Hypothalamus (tissue), 51 donors: ENCODE measurements at places on chromosomes 3 and 15.
A peak's percentile ranks its signal among the peaks of the same experiment; 100 is the strongest.

DNA sequence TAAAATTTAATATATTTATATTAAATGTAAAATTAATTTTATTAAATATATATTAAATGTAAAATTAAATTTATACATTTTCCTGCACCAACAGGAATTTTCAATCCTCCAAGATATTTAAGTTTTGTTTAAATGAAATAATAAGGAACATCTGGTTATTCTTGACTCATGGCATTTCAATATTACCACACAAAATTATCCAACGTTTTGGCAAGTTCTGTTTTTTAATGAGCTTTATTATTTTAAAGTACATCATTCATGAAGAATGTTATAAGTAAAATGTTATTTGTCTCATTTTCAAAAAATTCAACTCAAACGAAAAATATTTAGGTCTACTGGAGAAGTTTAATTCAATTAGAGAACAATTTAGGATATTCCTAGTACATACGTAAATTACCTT lies 811.4 kb downstream of the NAALADL2 start:
- DNase-seq = no peak

GRCh38 chr3:126456211-126456610 lies 19.5 kb downstream of the ZXDC start:
- DNase-seq = no peak

DNA sequence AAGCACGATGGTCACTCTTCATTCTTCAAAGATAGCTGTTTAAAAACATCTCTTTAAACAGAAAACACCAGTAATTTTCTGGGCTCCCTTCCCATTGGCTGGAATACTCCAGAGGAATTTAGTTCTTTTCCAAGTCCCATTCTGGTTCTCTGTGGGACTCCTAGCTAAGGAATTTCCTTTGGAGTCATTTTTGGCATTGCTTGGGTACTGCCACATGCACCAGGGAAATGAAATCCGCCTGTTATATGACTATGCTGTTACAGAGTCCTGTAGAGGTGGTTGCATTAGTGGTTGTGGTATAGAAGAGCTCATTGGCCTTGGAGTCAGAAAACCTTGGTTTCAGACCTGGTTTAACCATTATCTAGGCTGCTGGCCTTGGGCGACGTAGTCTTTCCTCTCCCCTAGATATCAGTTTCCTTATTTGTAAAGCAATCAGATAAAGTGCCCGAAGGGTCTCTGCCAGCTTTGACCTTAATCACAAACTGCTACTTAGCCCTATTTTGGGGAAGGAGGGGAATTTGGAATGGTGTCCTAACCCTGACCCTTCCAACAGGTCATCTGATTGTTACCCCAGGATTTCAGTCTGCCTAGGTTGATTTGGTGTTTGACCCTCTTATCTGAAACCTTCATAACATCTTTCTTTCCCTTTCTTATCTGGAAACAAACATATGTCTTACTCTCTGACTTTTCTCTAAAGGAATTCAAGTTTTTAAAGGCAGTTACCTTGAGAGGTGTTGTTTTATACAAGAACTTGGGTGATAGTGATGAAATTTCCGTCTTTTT lies 13.4 kb downstream of the RTP1 start:
- DNase-seq = no peak

GRCh38 chr3:124780761-124781475 lies 50.7 kb downstream of the UMPS start:
- DNase-seq = no peak

DNA sequence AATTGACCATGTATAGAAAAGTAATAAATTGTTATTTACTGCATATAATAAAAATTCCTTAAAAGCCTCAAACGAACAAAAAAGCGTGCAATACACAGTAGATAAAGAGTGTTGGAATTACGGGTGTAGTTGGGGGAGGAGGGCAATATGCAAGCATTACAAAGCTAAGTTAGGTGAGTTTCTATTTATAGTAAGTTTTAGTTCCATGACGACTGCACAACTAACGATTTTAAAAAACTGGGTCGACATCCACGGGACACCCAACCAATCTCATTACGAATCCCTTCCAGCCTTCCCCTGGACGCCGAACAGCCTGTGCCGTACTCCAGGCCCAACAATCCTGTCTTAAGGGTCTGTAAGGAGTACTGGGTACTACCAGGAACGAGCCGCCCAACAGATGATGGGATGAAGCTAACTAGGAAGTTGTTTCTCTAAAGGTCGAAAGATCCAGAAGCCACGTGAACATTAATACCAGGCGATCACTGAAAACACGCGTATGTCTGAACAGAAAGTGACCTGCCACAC lies 677 bp downstream of the POLQ start:
- DNase-seq = no peak

DNA sequence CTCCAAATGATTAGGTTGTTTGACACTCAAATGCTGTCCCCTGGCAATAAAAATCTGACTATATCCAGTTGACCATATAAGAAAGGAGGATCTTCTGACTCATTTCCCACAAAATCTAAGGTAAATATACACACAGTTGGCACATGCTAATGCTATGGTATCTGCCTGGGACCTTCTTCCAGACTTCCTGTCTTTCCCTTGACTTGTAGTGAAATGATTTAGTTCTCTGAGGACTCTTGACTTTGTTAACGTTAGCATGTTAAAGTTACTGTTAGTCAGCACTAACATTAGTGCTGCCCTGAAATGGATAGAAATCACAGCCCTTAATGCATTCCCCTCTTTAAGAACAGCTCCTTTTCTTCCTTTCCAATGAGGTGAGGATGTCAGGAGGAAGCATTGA lies 124.3 kb upstream of the LSAMP start:
- DNase-seq = no peak

DNA sequence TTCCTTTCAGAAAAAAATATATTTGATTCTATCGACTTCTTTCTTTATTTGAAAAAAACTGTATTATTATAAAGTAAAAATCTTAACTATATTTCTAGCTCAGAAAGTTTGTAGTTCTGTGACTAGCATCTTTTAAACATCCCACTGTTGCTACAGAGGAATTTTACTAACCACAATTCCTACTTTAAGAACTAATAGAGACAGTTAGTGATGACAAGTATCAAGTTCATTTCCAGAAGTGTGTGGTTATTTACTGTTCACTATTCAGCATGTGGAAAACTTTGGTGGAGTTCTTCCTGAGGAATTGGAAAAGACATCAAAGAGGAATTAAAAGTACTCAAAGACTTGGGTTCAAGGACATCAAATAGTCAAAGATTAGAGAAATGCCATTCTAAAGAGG lies 524.1 kb upstream of the CBLB start:
- DNase-seq = no peak

DNA sequence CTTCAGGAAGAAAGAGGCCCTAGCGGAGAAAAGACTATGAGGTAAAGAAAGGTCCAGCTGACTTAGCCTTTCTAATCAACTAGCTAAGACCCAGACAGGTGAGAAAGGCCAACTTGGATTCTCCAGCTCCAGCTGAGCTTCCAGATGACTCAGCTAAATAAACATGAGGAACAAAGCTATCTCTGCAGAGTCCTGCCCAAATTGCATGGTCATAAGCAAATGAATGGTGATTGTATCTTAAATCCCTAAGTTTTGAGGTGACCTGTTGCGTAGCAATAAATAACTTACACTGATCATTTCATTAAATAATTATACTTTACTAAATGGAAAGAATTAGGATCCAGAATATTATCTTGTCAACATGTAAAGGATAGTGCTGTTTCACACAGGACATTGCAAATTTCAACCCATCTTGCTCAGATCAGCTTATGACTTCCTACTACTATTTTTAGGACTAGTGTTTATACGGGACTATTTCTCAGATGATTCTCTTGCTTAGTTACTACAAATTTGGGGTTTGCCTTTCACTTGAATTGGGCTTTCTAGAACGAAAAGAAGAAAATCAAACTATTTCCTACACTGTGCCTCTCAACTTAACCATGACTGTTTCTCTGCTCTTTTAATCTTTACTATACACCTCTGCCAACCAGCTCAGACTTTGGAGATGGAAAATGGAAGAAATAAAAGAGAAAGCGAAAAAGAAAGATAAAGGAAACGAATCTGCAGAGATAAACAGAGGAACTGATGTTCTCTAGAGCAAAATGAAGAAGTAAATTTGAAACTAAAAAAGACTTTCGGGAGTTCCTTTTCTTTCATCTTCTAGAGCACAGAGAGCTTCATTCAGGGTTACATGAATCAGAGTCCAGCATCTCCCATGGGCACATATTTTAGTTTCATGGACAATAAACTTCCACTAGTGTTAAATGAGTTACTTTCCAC lies 6.6 kb upstream of the ADGRG7 start:
- no peak for DNase-seq

- no peak for DNase-seq
Observed at GRCh38 chr3:161212171-161212771, 8.8 kb upstream of the NMD3 start.

DNA sequence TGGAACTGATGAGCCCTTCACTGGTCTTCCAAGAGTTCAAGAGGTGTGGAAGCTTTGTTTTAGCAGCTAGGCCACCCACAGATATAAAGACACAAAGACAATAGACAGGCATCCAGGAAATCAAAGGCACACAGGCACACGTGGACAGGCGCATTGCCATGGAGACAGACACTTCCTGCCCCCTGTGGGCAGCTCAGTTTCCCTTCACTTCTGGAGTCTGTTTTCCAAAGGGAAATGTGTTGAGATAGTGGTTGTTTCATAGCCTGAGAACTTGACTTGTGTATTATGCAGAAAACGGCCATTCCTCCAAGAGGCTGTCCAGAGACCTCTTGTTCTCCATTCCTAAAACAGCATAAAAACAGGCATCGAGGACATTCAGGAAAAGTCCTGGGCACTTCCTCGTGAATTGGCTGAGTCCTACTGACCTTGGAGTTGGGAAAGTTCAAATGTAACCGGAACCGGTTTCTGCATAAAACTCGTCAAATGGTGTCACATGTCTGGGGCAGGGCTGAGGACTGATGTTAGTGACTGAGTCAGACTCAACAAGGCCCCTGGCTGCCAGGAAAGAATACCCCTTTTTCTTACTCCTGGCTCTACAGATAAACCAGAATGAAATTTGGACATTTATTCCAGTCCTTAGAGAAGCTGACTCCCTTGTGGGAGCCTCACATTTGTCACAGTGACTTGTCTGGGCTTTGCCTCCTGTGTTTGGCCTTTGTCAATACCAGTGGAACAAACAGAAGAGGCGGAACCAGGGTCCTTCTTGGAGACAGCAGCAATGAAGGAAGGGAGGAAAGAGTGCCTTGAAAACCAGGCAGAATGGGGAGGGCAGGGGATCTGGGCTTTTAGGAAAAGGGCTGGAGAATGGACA lies 1.3 kb downstream of the ALPK3 start:
- no peak for DNase-seq

DNA sequence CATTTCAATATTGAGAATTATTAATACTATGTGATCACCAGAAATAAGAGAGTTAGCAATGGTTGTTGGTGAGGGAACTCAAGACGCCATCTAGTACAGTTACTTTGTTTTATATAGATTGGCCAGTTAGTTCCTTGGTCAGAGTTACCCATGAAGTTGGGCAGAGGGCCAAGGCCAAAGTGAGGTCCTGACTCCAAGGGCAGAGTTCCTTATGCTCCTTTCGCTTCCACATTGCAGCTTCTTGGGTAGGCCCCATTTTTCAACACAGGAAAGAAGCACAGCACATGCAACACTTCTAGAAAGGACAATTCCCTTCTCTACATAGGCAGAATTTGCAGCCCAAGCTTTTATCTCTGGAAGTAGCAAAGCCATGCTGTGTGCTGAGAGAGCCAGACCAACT lies 178.6 kb downstream of the KCNAB1 start:
- DNase-seq = no peak

DNA sequence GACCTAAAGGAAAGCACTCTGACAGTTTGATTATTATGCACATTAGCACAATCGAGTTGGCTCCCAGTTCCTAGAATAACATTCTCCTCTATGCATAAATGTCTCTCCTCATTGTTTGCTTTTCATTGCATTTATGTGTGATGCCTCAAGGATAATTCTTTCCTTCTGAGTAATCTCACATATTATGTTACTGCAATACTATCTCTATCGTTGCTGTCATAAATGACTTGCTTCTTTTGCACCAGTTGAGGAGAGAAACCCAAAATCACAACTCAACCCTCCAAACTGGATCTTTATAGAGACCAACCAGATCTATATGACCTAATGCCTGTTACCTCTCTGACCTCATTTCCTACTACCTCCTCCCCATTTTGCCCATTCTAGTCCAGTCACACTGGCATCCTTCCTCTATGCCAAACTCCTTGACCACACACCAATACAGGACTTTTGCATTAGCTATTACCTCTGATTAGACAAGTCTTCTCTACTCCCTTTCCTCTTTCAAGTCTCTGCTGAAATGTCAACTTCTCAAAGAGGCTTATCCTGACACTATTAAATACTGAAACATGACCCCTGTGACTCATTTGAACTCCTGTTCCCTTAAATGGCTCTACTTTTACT lies 1026.0 kb downstream of the TUSC7 start:
- no peak for DNase-seq

DNA sequence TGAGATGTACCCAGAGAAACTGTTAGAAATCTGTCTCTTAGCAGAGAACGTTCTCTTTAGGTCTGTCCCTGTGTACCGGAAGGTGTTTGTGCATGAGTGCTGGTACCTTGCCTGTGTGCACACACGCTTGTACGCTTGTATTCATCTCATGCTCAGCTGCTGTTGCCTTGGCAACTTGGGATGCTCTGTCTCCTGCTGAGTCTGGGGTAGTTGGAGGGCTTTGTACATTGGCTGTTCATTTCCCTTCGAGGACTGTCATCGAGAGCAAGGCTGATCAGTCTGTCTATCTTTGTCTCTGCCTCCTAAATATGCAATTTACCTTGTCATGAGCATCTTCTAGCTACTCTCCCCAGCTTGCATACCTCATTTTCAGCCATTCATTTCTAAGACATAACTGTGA lies 147.2 kb downstream of the SLCO3A1 start:
- DNase-seq = no peak

- no peak for DNase-seq
Observed at GRCh38 chr3:195181113-195181498, 89.9 kb downstream of the XXYLT1 start.

DNA sequence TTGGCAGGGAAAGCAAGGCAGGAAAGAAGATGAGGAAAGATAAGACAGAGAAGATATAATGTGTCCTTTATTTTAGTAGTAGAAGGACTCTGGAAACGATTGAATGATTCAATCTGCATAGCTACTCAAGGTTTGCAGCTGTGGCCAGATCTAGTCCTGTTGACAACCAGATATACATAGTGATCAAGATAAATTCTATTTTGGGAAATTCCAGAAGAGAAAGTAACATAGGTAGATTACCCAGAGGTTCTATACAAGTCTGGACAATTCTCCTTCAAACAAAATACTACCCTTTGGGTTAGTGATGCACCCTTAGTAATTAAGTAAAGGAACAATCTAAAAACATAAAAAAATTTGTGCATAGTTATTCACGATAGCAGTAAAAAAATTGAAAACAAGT lies 9.4 kb downstream of the TERC start:
- DNase-seq = no peak

- no peak for DNase-seq
Observed at GRCh38 chr3:195004512-195005250, 266.3 kb downstream of the XXYLT1 start.

GRCh38 chr3:193928354-193929209 lies 207.4 kb upstream of the HES1 start:
- DNase-seq = no peak

GRCh38 chr15:60590935-60591495 lies 112.1 kb upstream of the ICE2 start:
- DNase-seq = peak; percentile 51

- DNase-seq = no peak
Observed at GRCh38 chr3:116811754-116812153, 102.2 kb downstream of the TUSC7 start.
